ENCODE measurements at places on chromosomes 3 and 15.

- no peak for DNase-seq
Observed at GRCh38 chr3:69541711-69542088, 155.8 kb upstream of the FRMD4B start.

- no peak for DNase-seq
Observed at GRCh38 chr3:56595975-56596840, 39.2 kb downstream of the CCDC66 start.

GRCh38 chr15:77336006-77336405 lies 83.9 kb downstream of the PEAK1 start:
- no peak for DNase-seq

- DNase-seq: no peak
Observed at GRCh38 chr3:123605789-123606234, 21.0 kb upstream of the HACD2 start.

GRCh38 chr15:81666839-81667238 lies 292.8 kb upstream of the TMC3 start:
- no peak for DNase-seq

- DNase-seq: no peak
Observed at GRCh38 chr15:25422021-25422420, 16.8 kb downstream of the UBE3A start.

All from Ammon's horn (tissue), 1 donor.